ENCODE measurements at places on chromosomes 1 and 21.

GRCh38 chr1:110086961-110087360, 16.5 kb upstream of the ALX3 start:
- DNase-seq = no peak

GRCh38 chr1:225449261-225449660, 21.4 kb upstream of the LBR start:
- DNase-seq = no peak

GRCh38 chr21:43015906-43016540, 41.7 kb downstream of the PKNOX1 start:
- no peak for DNase-seq

DNA sequence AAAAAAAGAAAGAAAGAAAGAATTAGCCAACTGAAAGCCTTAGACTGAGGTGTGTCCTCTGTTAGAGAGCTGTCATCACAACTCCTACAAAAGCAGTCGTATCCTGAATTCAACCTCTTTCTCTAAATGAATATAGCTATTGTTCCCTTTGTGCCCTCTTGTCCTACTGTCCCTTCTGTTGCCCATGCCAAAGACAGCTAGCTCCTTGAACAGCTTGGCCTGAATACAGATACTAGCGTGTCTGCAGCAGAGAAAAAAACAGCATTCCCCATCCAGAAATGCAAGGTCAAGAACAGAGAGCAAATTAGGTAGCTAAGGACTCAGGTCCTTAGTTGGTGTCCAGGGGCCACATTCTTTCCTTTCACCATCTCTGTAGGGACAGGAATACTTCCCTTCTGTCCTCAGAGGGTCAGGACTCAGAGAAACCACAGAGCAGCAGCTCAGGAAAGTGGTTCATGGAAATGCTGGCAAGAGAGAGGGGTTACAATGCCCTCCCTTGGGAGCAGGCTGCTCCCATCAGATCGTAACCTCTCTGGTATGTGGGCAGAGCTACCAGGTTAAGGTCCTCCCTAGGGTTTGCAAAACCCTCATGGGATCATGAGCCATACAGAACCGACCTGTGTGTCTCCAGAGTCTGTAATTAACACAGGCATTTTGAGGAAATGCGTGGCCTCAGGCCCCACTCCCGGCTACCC, 1.8 kb upstream of the ZBTB48 start:
- no peak for DNase-seq

DNA sequence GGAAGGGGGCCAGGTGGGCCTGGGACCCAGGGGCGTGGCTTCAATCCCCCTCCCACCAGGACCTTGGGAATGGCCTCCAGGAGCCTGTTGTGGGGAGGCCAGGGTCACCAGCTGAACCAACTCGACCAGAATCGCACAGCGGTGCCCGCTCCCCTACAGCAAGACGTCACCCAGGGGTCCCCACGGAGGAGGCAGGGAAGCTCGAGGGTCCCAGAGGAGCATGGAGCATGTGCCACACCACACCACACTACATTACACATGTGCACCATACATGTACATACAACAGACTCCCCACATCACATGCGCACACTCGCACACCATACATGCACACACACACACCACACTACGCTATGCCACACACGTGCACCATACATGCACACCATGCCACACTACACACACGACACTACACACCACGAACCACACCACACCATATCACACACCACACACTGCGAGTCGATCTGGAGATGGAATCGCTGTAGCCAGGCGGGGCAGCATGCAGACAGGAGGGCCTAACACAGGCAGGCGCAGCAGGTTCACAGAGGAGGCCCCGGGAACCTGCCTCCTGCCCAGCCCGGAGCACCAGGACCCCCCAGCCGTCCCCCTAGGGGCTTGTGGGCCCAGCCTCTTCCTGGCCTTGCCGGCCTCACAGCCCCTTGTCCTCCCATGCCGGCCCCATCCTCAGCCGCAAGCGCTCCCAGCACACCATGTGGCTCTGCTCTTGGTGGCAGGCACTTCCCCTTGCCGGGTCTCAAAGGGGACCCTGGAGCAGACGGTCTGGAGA, 596 bp downstream of the ITGB2 start:
- no peak for DNase-seq

GRCh38 chr1:34188418-34188817, 11.7 kb downstream of the C1orf94 start:
- no peak for DNase-seq

DNA sequence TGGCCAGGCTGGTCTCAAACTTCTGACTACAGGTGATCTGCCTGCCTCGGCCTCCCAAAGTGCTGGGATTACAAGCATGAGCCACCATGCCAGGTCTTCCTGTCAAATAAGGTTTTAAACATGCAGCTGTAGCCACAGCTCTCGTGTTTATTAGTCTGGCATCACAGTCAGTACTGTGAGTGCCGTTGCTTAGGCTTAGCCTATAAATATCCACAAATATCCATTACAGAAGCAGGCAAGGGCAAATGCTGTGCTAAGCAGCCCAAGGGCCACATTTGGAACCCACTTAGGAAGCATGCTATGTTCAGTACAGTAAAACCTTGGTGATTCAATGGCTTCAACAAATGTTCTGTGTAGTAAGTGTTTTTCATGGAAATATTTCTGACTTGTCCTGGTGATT, 75.9 kb downstream of the KIF1B start:
- no peak for DNase-seq

DNA sequence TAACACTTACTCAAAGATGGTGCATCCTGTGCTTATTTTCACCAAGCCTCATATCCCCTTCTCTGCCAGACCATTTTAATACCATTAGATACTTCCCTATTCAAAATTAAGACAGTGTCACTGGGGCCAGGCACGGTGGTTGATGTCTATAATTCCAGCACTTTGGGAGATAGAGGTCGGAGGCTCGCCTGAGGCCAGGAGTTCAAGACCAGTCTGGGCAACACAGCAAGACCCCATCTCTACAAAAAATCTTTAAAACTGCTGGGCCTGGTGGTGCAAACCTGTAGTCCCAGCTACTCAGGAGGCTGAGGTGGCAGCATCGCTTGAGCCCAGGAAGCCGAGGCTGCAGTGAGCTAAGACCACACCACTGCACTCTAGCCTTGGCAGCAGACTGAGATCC, 28.2 kb downstream of the APP start:
- no peak for DNase-seq

- DNase-seq = peak; percentile 38
Observed at GRCh38 chr1:225415307-225415706, 12.5 kb downstream of the LBR start.

DNA sequence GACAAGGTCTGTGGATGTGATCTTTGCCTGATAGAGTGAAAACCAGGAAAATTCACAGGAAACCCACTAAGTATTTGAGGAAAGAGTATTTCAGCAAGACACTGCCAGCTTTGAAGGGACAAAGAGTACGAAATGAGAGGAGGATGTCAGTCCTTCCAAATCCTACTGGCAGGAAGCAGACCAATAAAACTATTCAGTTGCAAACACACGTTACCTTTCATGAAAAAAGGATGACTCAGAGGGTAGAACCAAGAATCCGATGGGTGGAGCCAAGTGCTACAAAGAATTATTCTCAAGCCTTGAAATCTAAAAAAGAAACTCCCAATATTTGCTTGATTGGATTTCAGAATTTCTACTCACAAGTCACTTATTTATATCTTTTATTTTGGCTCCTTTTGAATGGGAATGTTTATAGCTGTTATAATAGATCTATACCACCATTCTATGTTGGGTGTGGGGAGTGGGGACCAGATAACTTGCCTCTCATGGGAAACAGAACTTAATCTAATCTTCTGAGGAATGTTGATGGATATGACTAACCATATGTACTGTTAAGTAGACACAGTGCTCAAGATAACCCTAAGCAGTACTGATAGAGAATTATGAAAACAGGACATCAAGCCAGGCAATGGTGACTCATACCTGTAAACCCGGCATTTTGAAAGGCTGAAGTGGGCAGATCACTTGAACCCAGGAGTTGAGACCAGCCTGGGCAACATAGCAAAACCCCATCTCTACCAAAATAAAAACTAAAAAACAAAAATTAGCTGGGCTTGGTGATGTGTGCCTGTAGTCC, 19.3 kb upstream of the HEATR1 start:
- DNase-seq = no peak

GRCh38 chr1:34330061-34330460, 153.4 kb downstream of the C1orf94 start:
- DNase-seq = no peak

- no peak for DNase-seq
Observed at GRCh38 chr1:22204989-22205913, 62.4 kb upstream of the WNT4 start.

GRCh38 chr1:27348861-27349783, 7.3 kb downstream of the SYTL1 start:
- DNase-seq = no peak

GRCh38 chr1:226671277-226671676, 67.8 kb downstream of the ITPKB start:
- DNase-seq = no peak

- DNase-seq = no peak
Observed at GRCh38 chr1:62428351-62428750, 8.5 kb upstream of the USP1 start.

- DNase-seq = peak; percentile 83
Observed at GRCh38 chr21:35940074-35940927, 120.0 kb downstream of the SETD4 start.

DNA sequence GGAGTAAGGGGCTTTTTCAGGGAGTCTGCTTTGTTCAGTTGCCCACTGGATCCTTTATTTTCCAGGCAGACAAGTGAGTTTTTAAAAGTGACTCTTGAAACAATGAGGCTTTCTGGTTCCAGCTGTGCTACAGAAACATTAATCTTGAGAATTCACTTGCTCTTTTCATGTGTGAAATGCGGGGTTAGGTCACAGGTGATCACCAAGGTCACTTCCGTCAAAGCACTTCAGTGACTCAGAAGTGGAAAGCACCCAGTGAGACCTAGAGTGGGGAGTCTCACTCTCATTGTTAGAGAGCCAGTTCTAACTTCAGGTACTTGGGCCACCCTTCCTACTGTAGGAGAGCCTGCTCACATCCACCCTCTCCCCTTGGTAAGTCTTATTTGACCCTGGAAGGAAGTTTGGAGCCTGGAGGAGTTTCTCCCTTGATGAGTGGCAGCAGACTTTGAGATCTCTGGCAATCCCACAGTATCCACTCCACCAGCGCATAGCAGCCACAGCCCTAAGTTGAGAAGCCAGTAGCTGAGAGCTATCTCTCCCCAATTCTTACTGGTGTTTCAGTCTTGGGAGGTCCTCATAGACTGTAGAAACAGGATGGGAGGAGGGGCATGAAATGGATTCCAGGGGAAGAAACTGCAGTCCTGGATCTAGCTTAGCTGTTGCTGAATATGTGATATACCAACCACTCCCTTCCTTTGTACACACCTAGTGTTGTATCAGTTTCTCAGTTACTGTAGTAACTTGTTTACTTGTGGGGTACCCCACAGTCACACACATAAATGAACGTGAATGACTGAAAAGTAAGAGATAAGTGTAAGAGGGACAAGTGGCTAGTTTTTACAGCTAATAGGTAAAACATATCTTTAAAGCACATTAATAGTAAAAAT, 3.1 kb downstream of the TACSTD2 start:
- DNase-seq = no peak

DNA sequence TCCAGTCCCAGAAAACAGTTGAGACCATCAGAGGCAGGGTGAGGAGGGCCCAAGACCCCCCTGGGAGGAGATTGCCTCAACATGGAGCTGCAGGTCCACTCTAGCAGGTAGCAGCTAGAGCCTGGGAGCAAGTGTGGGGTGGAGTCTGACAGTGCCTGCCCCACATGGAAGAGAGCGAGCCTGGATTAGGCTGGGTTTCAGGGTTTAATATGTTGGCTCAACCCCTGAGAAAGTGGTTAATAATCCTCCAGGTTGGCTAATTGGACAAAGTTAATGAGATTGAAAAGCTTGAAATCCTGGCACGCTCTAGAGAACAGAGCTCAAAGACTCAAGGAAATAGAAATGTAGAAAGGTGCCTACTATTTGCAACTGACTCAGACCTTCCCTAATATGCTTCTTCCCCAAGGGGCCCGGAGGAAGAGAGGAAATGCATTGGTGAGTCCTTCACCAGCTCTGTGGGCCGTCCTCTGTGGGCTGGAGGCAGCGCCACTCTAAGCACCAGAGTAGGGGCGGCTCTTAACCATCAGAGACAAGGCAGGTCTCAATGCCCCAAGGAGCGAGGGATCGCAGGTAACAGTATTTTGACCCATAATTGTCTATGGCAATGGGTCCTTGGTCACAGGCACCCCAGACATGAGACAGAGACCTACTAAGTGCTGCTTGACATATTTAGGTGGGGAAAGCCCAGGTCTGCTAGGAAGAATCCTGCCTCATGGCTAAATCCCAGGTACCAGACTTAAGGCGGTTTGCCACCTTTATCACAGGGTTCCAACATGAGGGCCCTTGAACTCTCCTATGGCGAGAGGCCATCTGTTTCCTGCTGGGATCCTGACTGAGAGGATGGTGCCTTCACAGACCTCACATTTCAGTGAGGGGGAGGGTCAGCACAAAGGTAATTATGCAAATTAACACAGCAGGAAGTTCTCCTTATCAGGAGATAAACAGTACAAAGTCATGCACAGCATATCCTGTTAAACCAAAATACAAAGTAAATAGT, 33.8 kb downstream of the RSPH1 start:
- no peak for DNase-seq

DNA sequence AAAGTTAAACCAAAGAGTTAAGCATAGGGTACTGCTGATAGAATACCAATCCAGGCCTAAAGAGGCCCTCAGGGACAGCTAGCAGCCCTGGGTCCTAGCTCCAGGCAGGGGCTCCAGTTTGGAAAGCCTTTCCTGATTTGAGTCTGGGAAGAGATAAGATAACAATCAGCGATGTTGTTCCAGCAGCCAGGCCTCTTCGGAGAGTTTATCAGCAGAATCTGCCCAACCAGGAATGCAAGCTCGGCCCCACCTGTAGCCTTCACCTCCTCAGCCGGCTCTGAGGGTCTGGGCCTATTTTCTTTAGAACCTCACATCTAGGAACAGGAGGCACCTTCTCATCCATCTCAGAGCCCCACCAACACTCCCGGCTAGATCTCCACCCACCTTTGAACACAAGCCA, 42.6 kb downstream of the PLEKHA6 start:
- no peak for DNase-seq

DNA sequence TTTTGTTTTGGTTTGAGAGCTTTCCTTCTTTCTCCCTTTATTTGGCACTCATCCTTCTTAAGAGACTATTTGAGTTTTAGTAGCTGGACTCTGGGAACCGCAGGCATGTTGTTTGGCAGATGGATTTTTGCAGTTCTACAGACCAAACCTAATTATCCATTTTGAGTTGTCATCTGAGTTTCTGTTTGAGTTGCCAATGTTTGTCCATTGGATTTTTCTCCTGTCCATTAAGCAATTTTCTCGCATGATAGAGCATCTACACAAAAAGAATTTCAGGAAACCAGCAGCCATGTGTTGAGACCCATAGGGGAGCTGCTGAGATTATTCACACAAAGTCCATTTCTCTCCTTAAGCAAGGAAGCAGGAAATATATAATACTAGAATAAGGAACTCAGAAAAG, 17.2 kb upstream of the CXADR start:
- DNase-seq = no peak

DNA sequence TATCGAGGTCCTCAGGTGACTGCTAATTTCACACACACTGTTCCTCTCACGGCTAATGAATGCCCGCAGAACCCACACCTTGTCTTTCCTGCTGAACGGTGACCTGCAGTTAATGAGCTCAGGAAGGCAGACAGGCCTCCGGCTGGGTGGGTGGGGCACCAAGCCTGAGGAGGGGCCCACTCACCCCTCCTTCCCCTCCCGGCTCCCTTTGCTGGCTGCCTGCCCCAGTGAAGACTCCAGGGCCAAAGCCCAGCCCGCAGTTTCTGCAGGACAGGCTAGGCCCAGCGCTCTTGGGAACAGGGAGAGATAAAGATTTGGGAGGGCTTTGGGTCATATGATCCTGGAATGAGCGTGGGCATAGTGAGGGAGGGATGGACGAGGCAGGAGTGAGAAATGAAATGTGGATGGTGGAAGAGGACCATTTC, 26.4 kb downstream of the FOXO6 start:
- DNase-seq = no peak

GRCh38 chr1:215376544-215377264, 190.4 kb upstream of the KCTD3 start:
- no peak for DNase-seq

Data from AML-193 (cell line).